ENCODE measurements at places on chromosomes 3 and 15.
A peak's percentile ranks its signal among the peaks of the same experiment; 100 is the strongest.

- DNase-seq, result no peak
Measured at GRCh38 chr15:99153026-99153535, 48.2 kb downstream of the SYNM start.

GRCh38 chr15:65901336-65901735 is 32.0 kb downstream of the RAB11A start:
- no peak for DNase-seq

- no peak for DNase-seq
Measured at GRCh38 chr3:50390508-50391224, 31.3 kb upstream of the TMEM115 start.

DNA sequence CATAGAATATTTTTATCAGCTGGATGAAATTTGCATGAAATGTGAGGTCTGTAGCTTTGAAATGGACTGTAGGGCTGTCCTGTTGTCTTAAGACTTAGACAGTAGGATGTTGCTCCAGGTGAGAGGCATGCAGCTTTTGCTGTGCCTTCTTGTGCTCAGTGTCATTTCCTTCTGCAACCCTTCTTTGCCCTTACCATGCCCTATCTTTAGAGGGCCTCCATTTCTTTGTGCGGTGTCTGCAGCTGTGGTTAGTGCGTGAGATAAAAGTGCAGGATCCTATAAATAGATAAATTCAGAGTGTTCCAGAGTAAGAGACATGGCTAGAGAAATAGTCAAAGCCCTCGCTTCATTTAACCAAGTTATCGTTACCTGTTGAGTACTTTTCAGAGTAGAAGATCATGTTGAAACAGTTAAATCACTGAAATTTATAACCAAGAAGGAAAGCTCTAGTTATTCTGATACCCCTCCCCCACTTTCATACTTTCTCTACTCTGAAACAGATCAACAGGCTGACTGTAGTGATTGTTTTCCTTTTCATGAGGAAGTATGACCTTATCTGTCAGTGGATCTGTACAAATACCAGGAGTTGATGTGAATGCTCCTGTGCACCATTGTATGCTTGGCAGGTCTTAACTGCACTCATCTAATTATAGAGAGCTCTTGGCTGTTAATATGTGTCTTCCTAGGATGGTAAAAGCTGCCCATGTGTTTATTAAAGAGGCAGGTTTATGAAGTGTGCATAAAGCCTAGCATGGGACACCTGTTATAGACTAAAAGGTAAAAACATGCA is 18.2 kb downstream of the EIF3J start:
- DNase-seq, result no peak

GRCh38 chr3:58403513-58404109 is 30.0 kb downstream of the PDHB start:
- DNase-seq, result no peak

- DNase-seq, result no peak
Measured at GRCh38 chr3:100260081-100260684, 609 bp upstream of the TBC1D23 start.

DNA sequence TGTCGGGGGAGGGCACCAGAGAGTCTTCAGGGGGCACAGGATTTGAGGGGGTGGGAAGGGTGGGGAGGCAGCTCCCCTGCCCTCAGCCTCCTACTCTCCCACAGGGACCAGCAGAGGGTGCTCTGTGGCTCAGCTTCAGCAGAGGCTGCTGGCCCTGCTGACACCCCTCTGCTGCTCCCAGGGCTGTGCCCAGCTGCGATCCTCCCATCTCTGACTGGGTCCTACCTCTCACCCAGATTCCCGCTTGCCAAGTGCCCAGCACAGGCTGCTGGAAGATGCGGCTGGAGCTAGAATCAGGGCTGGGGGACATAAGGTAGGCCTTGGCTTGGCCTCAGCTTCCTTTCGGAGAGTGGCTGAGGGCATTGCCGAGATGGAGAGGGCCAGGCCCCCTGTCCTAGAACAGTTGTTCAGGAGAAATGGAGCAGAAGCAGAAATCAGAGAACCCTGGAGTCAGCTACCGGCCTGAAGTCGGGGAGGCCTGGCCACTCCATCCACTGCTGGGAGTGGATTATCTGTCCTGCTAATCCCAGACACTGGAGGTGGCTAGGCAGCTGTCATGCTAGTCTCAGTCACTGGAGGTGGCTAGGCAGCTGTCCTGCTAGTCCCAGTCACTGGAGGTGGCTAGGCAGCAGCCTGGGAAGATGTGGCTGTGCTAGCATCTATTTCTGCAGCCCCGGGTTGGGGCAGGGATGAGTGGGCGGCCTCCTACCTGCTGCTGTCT is 3.9 kb downstream of the GRM2 start:
- no peak for DNase-seq

- no peak for DNase-seq
Measured at GRCh38 chr15:76898102-76898501, 7.0 kb downstream of the SCAPER start.

DNA sequence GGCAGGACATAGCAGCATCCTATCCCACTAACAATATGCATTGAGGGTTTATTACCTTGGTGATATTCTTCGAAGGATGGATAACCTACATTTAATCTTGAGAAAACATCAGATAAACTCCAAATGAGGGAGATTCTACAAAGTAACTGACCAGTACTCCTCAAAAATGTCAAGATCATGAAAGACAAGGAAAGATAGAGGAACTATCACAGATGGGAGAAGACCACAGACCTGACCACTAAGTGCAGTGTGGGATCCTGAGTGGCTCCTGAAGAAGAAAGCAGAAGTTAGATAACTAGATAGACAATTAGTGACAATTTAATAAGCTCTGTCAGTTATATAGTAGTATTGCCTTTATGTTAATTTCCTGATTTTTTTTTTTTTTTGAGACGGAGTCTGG is 17.7 kb upstream of the CGNL1 start:
- no peak for DNase-seq

DNA sequence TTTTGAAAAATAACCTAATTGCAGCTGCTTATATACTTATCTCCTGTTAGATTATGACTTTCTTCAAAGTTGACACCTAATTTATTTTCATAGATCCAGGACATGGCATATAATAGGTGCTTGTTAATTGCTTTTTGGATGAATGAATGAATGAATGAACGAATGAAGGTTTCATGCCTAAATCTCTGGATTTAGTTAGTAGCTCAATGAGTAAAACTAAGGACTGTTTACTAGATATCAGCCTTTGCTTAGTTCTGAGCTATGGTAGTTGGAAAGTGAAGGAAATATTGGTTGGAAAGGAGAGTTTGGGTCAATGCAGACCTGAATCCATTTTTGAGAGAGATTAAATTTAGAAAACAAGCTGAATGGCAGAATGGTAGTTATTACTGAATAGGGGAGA is 160.4 kb upstream of the SGO1 start:
- no peak for DNase-seq

- no peak for DNase-seq
Measured at GRCh38 chr3:25064681-25065080, 363.4 kb upstream of the RARB start.

DNA sequence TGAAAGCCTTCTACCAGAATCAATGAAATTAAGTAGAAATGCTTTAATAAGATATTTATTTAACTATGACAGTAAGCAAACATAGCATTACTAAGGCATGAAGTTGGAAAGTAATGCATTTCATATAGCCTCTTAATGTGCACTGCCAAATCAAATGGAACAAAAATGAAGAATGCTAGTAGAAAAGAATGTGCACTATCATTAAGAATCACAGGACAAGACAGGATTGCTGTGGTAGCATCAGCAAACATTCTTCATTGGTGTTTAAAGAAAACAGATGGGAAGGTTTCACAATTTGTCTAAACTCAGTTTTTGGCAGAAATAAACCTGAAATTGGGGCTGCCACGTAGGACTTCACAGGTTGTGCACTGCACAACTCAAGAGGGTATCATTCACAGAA is 168.9 kb downstream of the CNTN3 start:
- no peak for DNase-seq

DNA sequence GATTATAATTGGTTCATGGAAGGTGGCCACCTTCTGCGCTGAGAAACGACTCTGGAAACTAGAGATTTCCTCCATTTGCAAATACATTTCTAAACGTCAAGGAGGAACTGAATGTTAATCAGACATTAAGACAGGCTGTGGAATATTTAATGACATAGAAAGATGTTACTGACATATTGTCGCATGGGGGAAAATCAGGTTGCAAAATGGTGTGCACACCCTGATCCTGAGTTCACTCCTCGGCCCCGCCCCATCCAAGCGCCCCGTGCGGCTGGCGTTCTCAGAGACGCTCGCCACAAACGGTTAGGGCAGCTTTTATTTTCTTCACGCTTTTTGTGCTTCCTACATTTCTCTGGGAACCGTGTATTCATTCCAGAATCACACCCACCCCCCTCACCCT is 10.7 kb downstream of the H1-8 start:
- no peak for DNase-seq

DNA sequence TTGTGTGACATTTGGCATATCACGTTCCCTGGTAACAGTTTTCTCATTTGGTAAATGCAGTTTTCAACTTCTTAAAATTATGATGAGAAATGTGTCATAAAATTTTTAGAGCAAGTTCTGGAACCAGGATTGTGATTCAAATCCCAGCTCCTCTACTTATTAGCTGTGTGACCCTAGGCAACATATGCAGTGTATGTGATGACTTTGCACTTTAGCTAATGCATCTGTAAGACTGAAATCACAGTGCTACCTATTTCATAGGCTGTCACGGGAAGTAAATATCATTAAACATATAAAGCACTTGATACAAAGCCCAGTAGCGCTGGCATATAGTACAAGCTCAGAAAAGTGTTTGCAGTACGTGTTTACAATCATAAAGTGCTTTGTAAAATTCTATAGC is 419.4 kb downstream of the GRM7 start:
- DNase-seq, result no peak

GRCh38 chr3:171374661-171375285 is 85.4 kb downstream of the TNIK start:
- DNase-seq, result peak; percentile 68

GRCh38 chr15:31024330-31024729 is 32.9 kb upstream of the MTMR10 start:
- peak; percentile 38 for DNase-seq

DNA sequence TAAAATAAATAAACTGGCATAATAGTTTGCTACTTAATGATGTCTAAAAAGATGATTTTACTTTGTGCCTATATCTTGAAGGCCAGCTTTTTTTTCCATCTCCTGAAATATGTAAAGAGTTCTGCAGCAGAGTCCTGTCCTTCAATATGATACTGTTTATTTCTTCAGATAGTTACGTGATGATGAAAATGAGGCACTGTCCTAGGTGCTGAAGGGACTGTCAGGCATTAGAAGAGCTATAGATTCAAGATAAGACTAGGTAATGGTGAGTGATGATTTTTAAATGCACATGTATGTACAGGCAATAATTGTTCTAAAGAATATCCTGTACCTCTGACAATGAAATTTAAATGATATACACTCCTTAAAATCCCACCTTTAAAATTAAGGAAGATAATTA is 326.9 kb upstream of the DNAJC19 start:
- DNase-seq, result no peak

DNA sequence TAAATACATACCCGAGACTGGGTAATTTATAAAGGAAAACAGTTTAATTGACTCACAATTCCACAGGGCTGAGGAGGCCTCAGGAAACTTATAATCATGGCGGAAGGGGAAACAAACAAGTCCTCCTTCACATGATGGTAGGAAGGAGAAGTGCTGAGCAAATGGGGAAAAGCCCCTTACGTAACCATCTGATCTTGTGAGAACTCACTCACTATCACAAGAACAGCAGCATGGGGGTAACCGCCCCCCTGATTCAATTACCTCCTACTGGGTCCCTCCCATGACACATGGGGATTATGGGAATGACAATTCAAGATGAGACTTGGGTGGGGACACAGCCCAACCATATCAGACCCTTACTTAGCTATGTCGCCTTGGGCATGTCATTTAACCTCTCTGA is 27.7 kb downstream of the SCG3 start:
- no peak for DNase-seq

DNA sequence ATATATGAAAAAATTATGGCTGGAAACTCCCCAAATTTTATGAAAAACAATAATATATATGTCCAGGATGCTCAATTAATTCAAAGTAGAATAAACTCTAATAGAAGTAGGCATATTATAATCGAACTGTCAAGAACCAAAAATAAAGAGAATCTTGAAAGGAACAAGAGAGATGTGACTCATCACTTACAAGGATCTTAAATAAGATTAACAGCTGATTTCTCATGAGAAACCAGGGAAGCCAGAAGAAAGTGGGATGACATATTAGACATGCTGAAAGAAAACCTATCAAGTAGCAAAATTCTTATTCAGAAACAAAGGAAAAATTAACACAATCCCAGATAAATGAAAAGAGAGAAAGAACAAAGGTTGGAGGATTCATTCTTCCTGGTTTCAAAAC is 66.8 kb downstream of the FAIM start:
- no peak for DNase-seq

DNA sequence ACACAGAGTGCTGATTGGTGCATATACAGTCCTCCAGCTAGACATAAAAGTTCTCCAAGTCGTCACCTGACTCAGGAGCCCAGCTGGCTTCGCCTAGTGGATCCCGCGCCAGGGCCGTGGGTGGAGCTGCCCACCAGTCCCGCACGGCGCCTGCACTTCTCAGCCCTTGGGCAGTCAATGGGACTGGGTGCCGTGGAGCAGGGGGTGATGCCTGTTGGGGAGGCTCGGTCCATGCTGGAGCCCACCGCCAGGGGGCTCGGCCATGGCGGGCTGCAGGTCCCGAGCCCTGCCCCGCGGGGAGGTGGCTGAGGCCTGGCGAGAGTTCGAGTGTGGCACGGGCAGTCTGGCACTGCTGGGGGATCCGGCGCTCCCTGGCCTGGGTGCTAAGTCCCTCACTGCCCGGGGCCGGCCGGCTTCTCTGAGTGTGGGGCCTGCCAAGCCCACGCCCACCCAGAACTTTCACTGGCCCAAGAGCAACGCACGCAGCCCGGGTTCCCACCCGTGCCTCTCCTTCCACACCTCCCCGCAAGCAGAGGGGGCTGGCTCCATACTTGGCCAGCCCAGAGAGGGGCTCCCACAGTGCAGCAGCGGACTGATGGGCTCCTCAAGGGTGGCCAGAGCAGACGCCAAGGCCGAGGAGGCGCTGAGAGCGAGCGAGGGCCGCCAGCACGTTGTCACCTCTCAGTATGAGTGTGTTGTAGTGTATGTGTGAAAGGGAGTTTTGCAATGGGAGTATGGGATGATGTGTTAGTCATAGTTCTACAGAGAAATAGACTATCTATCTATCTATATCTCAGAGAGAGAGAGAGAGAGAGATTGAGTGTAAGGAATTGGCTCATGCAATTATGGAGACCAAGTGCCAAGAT is 69.0 kb downstream of the UBE2E2 start:
- DNase-seq, result no peak

DNA sequence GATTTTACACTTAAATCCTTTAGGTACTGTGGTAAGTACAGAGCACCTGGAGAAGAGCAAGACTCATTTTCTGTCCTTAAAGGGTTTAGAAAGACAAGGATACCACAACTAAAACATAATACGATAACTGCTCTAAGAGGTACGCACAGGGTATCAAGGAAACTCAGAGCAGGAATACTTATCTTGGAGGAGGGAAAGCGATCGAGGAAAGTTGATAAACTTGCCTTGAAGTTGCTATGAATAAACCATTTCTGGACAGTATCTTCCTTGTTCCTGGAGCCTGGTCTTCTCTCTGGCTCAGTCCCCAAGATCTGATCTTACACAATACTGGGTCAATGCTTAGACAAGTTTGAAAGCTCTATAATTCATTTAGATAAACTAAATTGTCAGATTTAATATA is 17.6 kb upstream of the GATM start:
- DNase-seq, result no peak

Measured in foreskin melanocyte (primary cell).